B cell (primary cell): ENCODE measurements at places on chromosomes 5 and 9. TPM values are rescaled to one million over a fixed set of nuclear protein-coding genes. Genes with fewer than 3 reads are reported as not detected.
A peak's percentile ranks its signal among the peaks of the same experiment; 100 is the strongest.

GRCh38 chr5:68383888-68384310 is 168.3 kb downstream of the PIK3R1 start:
- no peak overlapping the region for H3K27ac ChIP-seq
- no peaks in the 10 kb centered on the region for H3K36me3 ChIP-seq
- H3K4me3 ChIP-seq: no peak overlapping the region
- DNase-seq: no peak
- H3K27me3 ChIP-seq: no peaks in the 10 kb centered on the region

The ADAMTS19 gene
- total RNA-seq: not detected in 2 replicates

DNA sequence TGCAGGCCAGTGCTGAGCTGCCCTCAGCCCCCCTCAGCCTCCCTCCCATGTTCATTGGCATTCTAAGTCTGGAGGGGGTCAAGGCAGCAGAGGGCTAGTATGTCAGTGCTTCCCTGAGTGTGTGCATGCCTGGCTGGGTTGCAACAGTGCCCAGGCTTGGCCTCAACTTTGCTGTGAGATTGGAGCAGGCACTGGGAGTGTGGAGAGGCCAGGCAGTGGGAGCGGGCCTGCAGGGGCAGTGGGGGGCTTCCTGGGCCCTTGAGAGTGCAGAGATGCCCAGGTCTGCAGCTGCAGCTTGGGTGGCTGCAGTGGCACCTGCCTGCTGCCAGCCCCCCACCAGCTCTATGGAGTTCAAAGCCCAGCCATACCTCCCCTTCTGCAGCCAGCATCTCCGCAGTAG is 239.3 kb downstream of the ARRDC3 start:
- H3K27ac ChIP-seq: no peak overlapping the region
- H3K4me1 ChIP-seq: no peaks in the 10 kb centered on the region
- H3K36me3 ChIP-seq: no peaks in the 10 kb centered on the region

The IRX2 gene
- not detected in 2 replicates for total RNA-seq

The GFRA3 gene
- not detected in 2 replicates for total RNA-seq

The SLC6A7 gene
- total RNA-seq: not detected in 2 replicates

DNA sequence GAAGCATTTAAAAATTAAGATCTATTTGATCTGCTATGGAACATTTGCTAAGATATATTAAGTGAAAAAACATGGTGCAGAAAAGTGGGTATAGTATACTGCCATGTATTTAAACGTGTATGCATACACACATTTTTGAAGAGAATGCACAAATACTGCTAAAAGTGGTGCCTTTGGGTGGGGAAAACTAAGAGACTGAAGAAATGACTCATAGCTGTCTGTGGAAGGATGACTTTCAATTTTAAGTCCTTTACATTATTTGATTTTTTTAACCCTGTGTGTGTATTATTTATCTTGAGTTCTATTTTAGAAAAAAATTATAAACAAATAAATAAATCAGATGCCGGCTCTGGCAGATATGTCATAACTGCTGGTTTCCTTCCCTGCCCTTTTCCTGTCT is 120.7 kb upstream of the SLIT3 start:
- no peak for DNase-seq
- H3K4me1 ChIP-seq: no peaks in the 10 kb centered on the region
- no peaks in the 10 kb centered on the region for H3K27me3 ChIP-seq
- no peaks in the 10 kb centered on the region for H3K36me3 ChIP-seq
- H3K4me3 ChIP-seq: no peak overlapping the region

The OR13D1 gene
- not detected in 2 replicates for total RNA-seq

- H3K36me3 ChIP-seq: no peaks in the 10 kb centered on the region
- H3K4me3 ChIP-seq: no peak overlapping the region
- no peak overlapping the region for H3K27ac ChIP-seq
- no peaks in the 10 kb centered on the region for H3K27me3 ChIP-seq
- no peaks in the 10 kb centered on the region for H3K4me1 ChIP-seq
Observed at GRCh38 chr5:39132792-39133191, 58.6 kb upstream of the RICTOR start.

DNA sequence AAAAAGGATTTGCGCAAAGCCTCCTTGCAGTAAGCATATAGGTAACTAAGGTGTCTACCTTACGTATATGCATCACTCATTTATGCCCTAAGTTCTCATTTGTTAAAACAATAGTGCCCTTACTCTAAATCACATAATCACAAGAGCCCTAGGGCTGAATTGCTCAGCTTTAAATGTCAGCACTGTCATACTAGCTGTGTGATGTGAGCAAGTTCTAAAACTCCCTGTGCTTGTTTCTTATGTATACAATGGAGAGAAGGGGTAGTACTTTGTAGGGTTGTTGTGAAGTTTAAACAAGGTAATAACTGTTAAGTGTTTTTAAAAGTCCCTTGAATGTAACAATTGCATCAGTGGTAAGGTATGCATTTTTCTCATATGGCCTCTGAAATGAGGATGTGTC is 169.5 kb upstream of the DMRT1 start:
- H3K36me3 ChIP-seq: no peaks in the 10 kb centered on the region
- no peak overlapping the region for H3K27ac ChIP-seq
- no peak overlapping the region for H3K4me3 ChIP-seq

GRCh38 chr5:177402271-177403043 is 2.0 kb upstream of the PFN3 start:
- H3K36me3 ChIP-seq: no peaks in the 10 kb centered on the region
- H3K4me3 ChIP-seq: peak overlapping the region; percentile 61
- peaks cover 50% of the 10 kb centered on the region for H3K4me1 ChIP-seq
- DNase-seq: peak; percentile 73
- no peak overlapping the region for H3K27ac ChIP-seq
- H3K27me3 ChIP-seq: peaks cover 40% of the 10 kb centered on the region

The STK32A gene
- total RNA-seq: not detected in 2 replicates

GRCh38 chr5:89399548-89399947 is 516.6 kb upstream of the MEF2C start:
- H3K27ac ChIP-seq: no peak overlapping the region
- peaks cover 37% of the 10 kb centered on the region for H3K4me1 ChIP-seq
- DNase-seq: peak; percentile 7
- H3K4me3 ChIP-seq: no peak overlapping the region
- no peaks in the 10 kb centered on the region for H3K27me3 ChIP-seq

The ELOVL7 gene
- 0.54 TPM in 1 of 2 replicates, not detected in the other for total RNA-seq

GRCh38 chr5:2607598-2607997 is 143.9 kb downstream of the IRX2 start:
- no peak for DNase-seq
- no peak overlapping the region for H3K27ac ChIP-seq
- H3K27me3 ChIP-seq: no peaks in the 10 kb centered on the region
- H3K36me3 ChIP-seq: no peaks in the 10 kb centered on the region

DNA sequence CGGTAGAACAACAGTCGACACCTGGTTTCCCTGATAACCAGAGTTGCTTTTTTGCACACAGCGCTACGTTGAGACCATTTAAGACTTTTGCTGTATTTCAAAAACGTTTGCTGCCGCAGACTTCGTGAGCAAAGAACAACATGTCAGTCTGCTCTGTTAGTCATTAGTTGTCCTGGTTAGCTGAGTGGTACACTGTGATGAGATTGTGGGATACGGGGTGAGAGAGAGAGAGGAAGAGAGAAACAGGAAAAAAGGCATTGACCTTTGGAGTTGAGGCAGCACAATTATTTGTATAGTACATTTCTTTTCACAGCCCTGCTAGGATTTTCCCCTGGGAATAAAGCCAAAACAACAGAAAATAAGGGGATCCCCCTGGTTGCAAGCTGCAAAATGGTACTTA is 306.1 kb upstream of the WWC1 start:
- no peak overlapping the region for H3K4me3 ChIP-seq
- no peak overlapping the region for H3K27ac ChIP-seq
- H3K27me3 ChIP-seq: no peaks in the 10 kb centered on the region
- no peaks in the 10 kb centered on the region for H3K4me1 ChIP-seq

DNA sequence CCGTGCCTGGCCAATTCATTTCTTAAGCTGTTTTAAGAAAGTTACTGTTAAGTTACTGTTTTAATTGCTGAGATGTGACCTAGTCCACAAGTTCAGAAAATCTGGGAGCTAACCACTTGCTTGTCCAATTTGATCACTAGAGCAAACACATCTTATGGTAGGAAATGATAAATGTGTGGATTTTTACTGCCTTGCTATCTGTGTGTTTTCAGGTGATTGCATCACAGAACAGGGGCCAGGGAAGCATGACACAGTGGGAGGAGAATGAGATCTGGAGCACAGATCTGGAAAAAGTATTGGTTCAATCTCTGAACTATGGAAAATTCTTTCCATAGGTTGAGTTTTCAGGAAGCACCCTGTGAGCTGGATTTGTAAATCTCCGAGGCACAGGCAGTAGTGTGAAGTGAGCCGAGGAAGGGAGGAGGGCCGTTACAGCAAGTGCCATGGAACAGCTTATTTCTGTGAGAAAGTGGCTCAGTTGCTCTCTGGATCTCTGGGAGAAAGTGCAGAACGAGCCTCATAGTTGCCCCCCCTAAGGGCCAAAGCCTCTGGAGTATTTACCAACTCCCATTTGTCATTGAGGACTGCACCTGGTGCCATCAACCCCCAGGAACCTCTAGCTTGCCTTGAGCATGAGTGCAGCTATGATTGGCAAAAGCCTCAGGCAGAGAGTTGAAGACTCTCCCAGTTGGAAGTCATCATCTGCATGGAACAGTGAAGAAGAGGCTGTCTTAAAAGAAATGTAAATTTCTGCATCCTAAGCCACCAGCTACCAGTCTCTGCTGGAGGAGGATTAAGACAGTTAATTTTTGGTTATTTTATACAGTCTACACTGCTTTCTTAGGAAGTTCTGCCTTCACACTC is 161.8 kb upstream of the CLINT1 start:
- DNase-seq: no peak
- no peak overlapping the region for H3K4me3 ChIP-seq
- H3K27me3 ChIP-seq: no peaks in the 10 kb centered on the region
- H3K4me1 ChIP-seq: no peaks in the 10 kb centered on the region
- no peak overlapping the region for H3K27ac ChIP-seq

DNA sequence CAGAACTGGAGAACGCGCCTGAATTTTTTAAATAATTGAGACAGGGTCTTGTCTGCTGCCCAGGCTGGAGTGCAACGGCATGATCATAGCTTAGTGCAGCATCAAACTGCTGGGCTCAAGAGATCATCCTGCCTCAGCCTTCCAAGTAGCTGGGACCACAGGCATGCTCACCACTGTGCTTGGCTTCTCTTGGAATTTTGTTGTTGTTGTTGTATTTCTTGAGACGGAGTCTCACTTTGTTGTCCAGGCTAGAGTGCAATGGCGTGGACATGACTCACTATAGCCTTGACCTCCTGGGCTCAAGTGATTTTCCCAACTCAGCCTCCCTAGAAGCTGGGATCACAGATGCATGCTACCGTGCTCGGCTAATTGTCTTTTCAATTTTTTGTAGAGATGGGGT is 58.4 kb upstream of the DAB2IP start:
- no peak overlapping the region for H3K4me3 ChIP-seq
- no peak overlapping the region for H3K27ac ChIP-seq
- H3K4me1 ChIP-seq: no peaks in the 10 kb centered on the region
- H3K27me3 ChIP-seq: no peaks in the 10 kb centered on the region
- DNase-seq: no peak

GRCh38 chr5:57441557-57441956 is 41.1 kb downstream of the ACTBL2 start:
- no peaks in the 10 kb centered on the region for H3K27me3 ChIP-seq
- no peak for DNase-seq
- no peak overlapping the region for H3K27ac ChIP-seq
- no peak overlapping the region for H3K4me3 ChIP-seq

- no peaks in the 10 kb centered on the region for H3K27me3 ChIP-seq
- DNase-seq: no peak
- no peak overlapping the region for H3K27ac ChIP-seq
Observed at GRCh38 chr5:68012429-68012828, 203.1 kb upstream of the PIK3R1 start.

DNA sequence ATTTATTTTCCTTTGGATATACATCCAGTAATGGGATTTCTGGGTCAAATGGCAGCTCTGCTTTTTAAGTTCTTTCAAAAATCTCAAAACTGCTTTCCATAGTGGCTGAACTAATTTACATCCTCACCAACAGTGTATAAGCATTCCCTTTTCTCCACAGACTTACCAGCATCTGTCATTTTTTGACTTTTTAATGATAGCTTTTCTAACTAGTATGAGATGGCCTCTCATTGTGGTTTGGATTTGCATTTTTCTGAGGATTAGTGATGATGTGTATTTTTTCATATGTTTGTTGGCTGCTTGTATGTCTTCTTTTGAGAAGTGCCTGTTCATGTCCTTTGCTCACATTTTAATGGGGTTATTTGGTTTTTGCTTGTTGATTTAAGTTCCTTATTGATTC is 90.0 kb upstream of the HMHB1 start:
- no peak overlapping the region for H3K27ac ChIP-seq
- no peak for DNase-seq
- no peak overlapping the region for H3K4me3 ChIP-seq
- H3K27me3 ChIP-seq: no peaks in the 10 kb centered on the region
- no peaks in the 10 kb centered on the region for H3K36me3 ChIP-seq

GRCh38 chr5:5564898-5565297 is 142.4 kb downstream of the ICE1 start:
- H3K27ac ChIP-seq: no peak overlapping the region
- H3K4me3 ChIP-seq: no peak overlapping the region
- no peak for DNase-seq
- no peaks in the 10 kb centered on the region for H3K27me3 ChIP-seq
- H3K4me1 ChIP-seq: no peaks in the 10 kb centered on the region
- H3K36me3 ChIP-seq: no peaks in the 10 kb centered on the region

- H3K27ac ChIP-seq: peak overlapping the region; percentile 34
- H3K27me3 ChIP-seq: no peaks in the 10 kb centered on the region
- peaks cover 80% of the 10 kb centered on the region for H3K36me3 ChIP-seq
- DNase-seq: no peak
Observed at GRCh38 chr9:92723801-92724323, 40.8 kb downstream of the BICD2 start.
